ENCODE measurements at places on chromosomes 16 and 17. TPM values are rescaled to one million over a fixed set of nuclear protein-coding genes. Genes with fewer than 3 reads are reported as not detected.
A peak's percentile ranks its signal among the peaks of the same experiment; 100 is the strongest.

Gene TP53TG3B
- total RNA-seq = not detected

DNA sequence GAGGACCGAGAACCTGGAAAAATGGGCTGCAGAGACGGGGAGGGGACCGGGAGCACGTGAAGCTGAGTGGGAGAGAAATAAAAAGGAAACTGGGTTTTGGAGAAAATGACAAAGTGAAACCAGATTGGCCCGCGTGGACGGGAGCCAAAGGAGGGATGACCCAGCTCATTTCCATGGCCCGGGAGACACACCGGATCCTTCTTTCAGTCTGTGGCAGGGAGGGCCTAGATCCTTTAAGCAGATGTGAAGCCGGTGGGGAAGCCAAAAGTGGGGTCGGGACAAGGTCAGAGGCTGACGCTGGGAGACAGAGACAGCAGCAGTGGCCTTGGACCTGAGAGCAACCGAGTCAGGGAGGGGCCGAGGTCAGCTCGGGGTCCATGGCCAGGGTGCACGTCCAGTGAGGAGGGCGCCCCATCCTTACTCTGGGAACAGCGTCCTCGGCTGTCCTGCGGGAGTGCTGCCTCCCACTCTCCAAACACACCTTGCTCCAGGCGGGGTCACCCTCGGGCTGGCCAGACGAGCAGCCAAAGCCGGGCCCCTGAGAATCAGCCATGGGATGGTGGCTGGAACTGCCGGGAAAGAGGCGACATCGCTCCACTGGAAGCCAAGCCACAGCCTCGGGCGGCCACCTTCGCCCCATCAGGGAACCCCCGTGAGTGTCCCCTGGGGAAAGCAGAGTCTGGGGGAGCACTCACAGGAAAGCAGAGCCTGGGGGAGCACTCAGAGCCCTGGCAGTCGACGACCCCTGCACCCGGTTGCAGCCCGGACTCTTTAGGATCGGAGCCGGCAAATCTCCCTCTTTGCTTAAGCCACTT, 17.3 kb downstream of the CA5A start:
- DNase-seq = peak; percentile 45

Gene MAPK8IP3
- total RNA-seq = 45.0 TPM

DNA sequence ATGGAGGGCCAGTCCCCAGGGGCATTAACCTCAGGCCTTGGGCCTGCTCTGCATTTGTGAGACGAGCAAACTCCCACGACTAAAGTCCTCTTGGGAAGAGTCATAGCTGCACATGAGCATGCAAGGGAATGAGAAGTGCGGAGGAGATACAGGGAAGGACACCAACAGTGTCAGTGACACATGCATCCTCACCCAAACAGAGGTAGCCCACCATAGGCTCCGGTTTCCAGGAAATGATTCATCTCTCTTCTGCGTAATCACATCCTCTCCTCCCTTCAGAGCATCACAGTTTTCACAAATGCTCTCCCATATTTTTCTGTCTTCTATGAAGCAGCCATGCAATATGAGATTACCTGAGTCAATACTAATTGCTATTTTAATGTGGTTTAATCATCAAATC, 725.7 kb upstream of the GOT2 start:
- no peak for DNase-seq

DNA sequence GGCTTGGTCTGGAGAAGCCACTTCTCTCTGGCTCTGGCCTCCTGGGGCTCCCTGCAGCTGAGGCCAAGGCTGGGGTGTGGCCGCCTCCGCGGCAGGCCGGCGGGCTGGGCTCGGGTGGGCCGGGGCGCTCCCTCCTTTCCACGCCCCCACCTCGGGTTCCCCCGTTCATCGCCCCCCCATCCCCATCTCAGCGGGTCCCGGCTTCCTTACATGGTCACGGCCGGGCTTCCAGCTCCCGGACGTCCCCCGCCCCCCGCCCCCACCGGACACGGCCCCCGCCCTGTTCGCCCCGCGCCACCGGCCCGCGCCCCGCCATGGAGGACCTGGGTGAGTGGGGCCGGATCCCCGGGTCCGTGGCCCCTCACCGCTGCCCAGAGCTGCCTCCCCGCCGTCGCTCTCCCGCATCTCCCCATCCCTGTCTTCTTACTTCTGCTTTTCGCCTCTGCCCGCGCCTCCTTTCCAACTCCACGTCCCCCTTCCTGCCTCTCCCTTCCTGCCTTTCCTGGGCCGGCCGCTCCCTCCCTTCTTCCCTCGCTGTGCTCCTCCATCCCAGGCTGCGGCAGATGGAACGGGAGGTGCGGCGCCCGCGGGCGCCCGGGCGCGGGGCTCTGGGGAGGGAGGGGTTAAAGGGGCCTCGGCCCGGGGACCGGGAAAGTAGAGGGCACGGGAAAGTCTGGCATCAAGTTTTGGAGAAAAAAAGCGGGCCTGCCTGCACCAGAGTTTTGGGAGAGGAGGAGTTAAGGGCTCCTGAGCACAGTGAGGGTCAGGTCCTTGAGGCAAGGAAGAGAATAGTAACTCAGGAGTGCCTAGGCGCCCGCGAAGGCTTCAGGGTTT, at the start of gene TGFB1I1:
TGFB1I1 (plus strand) TSS at position 278 of the 834 bp plus-strand sequence; CDS start at position 315, 37 bp downstream.
- peak; percentile 87 for DNase-seq

Gene KRT222
- not detected for total RNA-seq

- DNase-seq = peak; percentile 69
These were observed 93.3 kb downstream of the MYO1D start for GRCh38 chr17:32783602-32784001.

Gene SOCS1
- total RNA-seq = 5.1 TPM

Gene NAGS
- total RNA-seq = 0.41 TPM

DNA sequence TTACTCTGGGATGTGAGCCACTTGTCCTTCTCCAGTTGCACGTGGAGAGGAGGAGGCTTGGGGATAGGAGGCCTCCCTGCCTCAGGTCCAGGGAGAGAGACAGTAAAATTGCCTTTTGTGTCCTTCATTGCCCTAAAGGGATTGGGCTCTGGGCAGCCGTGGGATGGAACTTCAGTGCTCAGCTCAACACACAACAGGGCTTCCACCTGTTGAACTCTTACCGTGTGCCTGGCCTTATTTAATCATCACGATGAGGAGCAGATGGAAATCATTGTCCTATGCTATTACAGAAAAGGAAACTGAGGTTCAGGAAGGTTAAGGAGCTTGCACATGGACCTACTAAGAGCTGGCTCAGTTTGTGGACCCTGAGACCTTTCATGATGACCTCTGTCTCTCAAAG, 92.4 kb upstream of the CDC42EP4 start:
- no peak for DNase-seq

Gene C1QTNF8
- not detected for total RNA-seq

- DNase-seq = no peak
These were observed 11.1 kb downstream of the ZNF768 start for GRCh38 chr16:30515275-30515674.

Gene ERN2
- not detected for total RNA-seq

- peak; percentile 45 for DNase-seq
These were observed 20.2 kb upstream of the C1QL1 start for GRCh38 chr17:44988044-44988942.

GRCh38 chr17:10041916-10042588, 137.0 kb upstream of the RCVRN start:
- no peak for DNase-seq

DNA sequence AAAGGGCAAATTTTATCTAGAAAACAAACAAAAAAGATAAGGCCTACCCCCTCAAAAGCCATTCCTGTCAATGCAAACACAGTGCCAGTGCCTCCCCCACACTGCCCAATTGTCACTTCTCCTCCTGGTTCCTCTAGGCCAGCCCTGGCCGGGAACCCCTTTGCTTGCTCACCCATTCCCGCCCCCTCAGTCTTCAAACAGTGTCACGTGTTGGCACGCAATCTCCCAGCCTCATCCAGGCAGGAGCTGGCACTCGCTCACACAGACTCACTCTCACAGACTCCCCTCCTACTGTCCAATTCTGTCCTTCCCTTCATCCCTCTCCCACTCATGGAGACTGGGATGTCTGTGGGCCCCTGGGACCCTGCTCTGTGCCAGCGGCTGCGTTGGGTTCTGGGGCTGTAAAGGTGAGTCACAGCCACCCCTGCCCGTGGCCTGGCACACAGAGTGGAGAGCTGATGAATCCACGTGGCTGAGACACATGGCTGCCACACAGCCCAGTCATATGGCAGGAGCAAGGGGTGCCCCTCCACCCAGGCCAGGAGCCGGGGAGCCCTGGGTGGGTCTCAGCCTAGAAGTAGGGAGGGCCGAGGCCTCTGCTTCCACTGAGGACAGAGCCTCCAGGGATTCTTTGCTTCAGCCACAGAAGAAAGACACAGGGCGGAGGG, 54.8 kb downstream of the VAC14 start:
- DNase-seq = peak; percentile 40

Gene FBXL19
- total RNA-seq = 9.3 TPM

Gene RPRML
- 0.41 TPM for total RNA-seq

Gene PDILT
- not detected for total RNA-seq

DNA sequence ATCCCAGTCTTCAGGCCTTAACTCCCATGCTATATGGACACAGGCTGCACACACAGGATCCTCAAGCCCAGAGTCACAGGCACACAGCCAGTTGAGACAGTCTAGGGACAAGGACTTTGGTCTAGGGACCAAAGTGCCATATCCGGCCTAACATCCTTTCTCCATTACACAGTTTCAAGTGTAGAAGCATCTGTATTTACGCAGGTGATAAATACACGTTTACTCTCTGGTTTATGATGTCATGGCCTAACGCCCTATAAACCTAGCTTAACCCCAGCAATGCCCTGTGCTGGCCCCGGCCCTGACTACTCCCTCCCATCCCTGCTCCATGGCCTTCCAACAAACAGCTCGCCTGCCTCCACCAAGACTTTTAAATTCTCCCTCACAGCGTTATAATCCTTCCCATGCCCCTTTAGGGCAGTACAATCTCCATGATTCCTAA, 17.1 kb downstream of the CUEDC1 start:
- peak; percentile 8 for DNase-seq

- no peak for DNase-seq
These were observed 8.4 kb upstream of the PLEKHG4 start for GRCh38 chr16:67270931-67271338.

Gene SLX4
- 5.9 TPM for total RNA-seq

DNA sequence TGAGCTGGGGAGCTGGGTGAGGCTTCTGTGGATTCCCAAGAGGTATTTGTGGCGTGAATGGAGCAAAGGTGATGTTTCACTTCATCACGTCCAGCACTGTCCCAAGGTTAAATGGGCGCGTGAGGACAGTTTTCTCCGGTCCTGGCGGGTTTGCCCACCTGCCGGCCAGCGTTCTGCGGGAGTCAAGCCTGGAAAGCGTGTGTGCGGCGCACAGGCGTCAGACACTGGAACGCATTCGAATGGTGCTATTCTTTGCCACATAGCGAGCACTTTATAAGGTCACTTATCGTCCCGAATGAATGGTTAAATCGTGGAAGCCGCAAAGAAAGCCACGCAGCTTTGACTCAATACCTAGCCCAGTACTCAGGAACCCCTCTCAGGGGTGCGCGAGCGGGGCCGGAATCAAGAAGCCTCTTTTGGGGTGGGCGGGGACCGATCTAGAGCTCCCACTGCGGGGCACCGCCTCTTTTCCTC, 446 bp upstream of the PSMD11 start:
- DNase-seq = no peak

Gene CFAP20
- 68.5 TPM for total RNA-seq

GRCh38 chr17:48626245-48627117, at the start of gene HOXB9:
TSS of gene HOXB9 (minus strand) at chr17:48626358. CDS start at chr17:48626269, 89 bp downstream.
- no peak for DNase-seq

Data from tongue (tissue), 3 donors.